BE2C (cell line): ENCODE measurements at places on chromosomes 4 and X.

- no peak for DNase-seq
Observed at GRCh38 chr4:187294861-187295260, 571.2 kb upstream of the FAT1 start.

DNA sequence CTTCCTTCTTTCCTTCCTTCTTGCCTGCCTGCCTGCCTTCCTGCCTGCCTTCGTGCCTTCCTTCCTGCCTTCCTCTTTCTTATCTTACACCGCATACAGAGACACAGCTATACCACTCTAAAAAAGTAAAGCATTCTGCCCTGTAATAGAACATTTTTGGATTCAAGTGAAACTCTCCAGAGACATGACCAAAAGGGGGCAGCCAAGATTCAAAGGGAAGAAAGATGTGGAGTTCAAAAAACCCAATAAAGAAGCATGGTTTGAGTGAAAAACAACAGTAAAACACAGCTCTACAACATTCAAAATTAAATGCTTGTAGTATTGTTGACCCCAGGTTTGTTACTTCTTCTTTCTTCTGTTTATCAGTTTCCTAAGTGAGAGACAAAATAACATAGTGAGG, 914.9 kb upstream of the PCDH7 start:
- no peak for DNase-seq

GRCh38 chrX:18929775-18930174, 54.1 kb downstream of the PHKA2 start:
- DNase-seq: no peak

GRCh38 chr4:7365462-7366179, 69.1 kb downstream of the PSAPL1 start:
- no peak for DNase-seq

DNA sequence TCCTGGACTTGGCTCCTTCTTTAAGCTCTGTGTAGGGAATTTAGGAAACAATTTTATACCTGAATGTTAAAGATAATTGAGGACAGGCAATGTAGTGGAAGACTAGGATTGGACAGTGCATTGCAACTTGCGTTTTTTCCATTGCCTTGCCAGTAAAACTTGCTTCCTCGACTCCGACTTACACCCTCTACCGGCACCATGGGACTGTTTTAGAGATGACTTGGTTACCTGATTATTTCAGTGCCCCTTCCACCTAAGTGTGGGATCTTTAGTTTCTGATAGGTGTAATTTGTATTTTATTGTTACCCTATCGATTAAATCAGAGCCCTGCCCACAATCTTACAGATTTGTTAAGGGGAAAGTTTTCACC, 1.2 kb downstream of the PRPS1 start:
- DNase-seq: peak; percentile 15
